ENCODE measurements at places on chromosomes 16 and 17.

DNA sequence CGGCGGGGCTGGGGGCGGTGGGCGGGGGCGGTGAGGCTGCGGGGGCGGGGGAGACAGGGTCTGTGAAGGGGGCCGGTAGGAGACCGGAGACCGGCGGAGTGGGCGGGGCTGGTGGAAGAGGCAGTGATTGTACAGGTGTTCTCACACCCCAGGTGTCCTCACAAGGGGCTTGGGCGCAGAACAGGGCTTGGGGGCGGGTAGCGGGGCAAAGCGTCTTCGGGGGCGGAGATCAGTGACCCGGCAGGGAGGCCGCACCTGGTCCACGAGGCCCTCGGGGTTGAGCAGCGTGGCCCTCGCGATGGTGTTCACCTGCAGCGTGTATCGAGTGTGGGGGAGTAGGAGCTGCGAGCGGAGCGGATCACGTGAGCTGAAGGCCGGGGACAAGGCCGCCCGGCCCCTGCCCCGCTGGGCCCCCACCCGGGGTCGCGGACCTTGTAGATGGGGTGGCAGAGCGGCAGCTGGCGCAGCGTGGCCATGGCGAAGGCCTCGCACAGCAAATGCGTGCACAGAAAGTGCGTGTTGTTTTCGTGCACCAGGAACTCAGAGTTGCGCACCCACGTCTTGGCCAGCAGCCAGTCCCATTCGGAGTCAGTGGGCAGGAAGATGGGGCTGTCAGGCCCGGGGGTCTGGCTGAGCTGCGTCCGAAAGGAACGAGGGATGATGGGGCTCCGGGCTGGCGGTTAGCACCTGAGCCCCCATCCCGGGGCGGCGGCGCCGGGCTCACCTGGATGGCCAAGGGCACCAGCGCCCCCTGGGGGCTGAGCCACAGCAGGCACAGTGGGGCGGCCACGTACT lies 8.5 kb downstream of the ALOXE3 start:
- peak; percentile 39 for DNase-seq

DNA sequence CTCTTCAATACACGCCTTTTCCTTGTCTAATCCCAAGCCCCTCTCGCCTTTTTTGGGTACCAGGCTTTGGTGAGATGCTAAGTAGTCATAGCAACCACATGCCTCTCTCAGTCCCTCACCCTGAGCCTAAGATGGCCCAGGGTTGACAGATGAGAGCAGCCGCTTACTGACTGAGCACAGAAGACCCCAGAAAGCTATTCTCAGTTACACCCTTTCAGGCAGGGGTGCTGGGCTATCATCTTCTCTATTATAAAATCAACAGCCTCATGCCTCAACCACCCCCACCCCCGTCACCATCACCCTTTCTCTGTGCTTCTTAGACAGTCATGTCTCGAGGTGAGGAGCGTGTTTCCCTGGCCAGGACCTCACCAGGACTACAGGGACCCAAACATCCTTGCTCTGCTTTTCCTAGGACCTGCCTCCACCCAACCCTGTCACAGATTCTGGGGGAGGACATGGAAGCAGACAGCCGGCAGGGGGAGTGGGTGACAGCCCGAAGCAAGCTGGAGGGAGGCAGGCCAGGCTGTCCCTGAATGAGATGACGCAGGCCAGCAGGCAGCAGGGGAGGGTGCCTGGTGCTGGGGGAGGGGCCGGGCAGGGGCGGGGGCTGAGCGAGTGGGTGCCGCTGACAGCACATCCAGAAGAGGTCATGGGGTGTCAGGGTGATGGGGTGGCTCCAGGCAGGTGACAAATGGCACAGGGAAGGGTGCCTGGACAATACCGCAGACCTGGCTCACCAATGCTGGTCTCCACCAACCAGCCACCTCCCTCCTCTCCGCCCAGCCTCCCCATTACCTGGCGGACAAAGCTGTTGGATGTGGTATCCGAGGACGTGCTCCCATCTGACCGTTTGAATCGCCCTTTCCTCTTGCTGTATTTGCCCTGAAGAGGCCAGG lies 3.1 kb downstream of the CACNB1 start:
- no peak for DNase-seq

- no peak for DNase-seq
These were observed 38.9 kb downstream of the TRIM37 start for GRCh38 chr17:59067756-59068155.

DNA sequence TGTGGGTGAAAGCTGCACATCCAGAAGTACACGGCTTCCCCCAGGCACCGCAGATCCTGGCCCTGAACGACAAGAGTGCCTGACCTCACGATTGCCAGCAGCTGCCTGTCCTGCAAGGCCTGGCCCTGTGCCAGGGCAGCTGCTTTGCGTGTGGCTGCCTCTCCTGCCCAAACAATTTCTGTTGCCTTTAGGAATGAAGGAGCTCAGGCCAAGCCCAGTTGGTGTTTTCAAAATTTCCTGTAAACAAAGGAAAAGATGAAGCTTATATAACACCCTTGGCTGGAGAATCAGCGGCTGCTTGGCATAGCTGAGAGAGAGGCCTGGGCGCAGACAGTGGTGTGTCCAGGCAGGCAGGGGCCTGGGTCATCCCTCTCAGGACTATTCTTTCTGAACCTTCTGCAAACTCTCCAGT lies 11.7 kb upstream of the SLC47A2 start:
- no peak for DNase-seq

- no peak for DNase-seq
These were observed 34.3 kb downstream of the SLC47A1 start for GRCh38 chr17:19568016-19568350.

DNA sequence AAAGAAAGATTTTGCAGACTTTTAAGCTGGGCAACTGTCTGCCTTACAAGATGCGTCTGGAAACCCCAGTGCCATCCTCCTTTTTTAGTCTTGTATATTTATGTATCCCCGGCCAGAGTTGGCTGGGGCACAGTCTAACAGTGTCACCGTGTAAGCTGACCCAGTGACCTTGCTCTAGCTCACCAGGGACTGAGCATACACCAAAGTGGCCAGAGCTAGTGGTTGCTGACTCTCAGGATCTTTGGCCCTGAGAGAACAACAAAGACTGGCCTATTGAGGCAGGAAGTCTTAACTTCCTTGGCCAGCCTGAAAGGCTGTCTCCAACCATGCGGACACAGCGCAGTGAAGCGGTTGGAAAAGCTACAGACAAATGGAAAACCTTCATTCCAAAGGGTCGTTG lies 745.2 kb downstream of the WWOX start:
- DNase-seq, result no peak

GRCh38 chr16:1057252-1057932 lies 15.2 kb upstream of the SSTR5 start:
- DNase-seq, result peak; percentile 62

GRCh38 chr17:78661093-78661770 lies 84.0 kb upstream of the DNAH17 start:
- no peak for DNase-seq

- DNase-seq, result no peak
These were observed 234.1 kb upstream of the MON1B start for GRCh38 chr16:76956841-76957240.
